ENCODE measurements at places on chromosomes 4 and X. TPM values are rescaled to one million over a fixed set of nuclear protein-coding genes. Genes with fewer than 3 reads are reported as not detected.

- DNase-seq, result no peak
These were observed 72.0 kb upstream of the HHIP start for GRCh38 chr4:144574000-144574399.

DNA sequence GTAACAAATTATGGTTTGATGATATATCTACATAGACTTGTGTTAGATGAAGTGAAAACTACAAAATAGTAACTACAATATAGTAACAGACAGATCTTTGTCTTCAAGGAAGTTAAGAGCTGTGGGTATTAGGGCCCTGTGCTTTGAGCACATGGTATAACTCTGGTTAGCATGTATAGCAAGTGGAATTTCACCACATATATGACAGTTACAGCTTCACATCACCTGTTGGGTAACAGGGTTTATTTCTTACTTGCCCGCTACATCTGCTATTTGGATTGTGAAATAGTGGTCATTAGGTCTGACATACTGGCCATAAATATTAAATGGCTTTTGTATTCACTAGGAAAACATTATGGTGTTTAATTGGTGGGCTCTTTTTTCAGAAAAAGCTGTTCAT lies 20.2 kb downstream of the OFD1 start:
- DNase-seq, result no peak

MXRA5 gene
- total RNA-seq, result not detected

ITM2A gene
- 67.6 TPM for total RNA-seq

- no peak for DNase-seq
These were observed 1286.6 kb downstream of the FSTL5 start for GRCh38 chr4:160877087-160877790.
